NCI-H146 (cell line): ENCODE measurements at places on chromosomes 5 and 9.
A peak's percentile ranks its signal among the peaks of the same experiment; 100 is the strongest.

DNA sequence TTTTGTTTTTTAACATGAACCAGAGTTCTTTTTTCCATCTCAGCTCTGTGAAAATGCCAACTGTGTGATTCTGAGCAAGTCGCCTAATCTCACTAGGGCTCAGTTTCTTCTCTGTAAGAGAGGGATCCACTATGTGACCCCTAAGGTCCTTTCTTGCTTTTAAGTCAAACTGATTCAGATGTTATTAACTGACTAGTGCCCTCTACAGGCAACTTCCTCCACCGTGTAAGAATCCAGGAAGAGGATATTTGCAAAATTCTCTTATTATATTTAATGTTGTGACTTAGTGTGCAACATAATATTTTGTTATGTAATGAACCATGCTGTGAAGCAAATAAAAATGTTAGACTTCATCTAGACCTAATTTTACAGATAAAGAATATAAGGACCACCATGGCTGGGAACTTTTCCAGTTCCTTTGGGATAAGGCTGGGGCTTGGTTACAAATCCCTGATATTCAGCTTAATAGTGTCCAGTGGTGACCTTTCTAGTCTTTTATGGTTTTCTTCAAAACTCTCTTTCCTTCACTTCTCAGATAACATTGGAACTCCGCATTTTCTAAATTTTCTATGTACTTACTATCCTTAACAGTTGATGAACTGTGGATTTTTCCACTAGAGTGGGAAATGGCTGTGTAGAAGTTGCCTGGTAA, 244.7 kb downstream of the PIK3R1 start:
- peak; percentile 10 for DNase-seq

GRCh38 chr5:125274938-125275724, 528.7 kb upstream of the ZNF608 start:
- DNase-seq, result peak; percentile 71

GRCh38 chr5:108238936-108239887, 142.7 kb downstream of the FBXL17 start:
- peak; percentile 51 for DNase-seq

DNA sequence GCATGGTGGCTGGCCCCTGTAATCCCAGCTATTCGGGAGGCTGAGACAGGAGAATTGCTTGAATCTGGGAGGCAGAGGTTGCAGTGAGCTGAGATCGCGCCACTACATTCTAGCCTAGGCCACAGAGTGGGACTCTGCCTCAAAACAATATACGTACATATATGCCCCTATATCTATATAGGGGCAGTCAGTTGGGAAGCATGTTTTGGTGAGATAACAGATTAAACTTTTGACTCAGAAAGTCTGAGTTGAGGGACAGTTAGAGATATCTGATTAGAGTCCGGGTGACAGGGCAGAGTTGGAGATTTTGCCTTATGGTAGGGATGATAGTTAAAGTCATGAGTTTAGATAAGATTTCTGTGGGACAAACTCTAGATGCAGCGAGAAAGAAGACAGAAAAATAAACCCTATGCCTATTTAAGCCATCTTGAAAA, 71.8 kb upstream of the ALDH1A1 start:
- no peak for DNase-seq

- DNase-seq, result no peak
Measured at GRCh38 chr5:5141339-5141599, 1.1 kb downstream of the ADAMTS16 start.

DNA sequence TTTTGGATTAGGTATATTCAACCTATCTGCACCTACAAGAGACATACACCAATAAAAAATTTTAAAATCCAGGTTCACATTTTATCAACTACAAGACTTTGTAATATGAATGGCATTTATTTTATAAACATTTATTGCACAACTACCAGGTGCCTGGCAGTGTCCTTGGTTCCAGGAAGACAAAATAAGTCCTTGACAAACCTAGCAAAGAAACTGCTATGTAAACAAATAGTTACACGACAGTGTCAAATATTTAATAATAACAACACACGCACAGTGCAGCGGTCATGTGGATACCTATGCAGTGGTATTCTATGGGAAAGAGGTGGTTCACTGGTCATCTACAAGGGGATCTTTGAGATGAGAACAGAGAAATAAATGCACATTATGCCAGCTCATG, 120.7 kb downstream of the MYO10 start:
- no peak for DNase-seq

- DNase-seq, result no peak
Measured at GRCh38 chr5:62395210-62395950, 8.3 kb downstream of the DIMT1 start.

GRCh38 chr5:126016256-126016655, 407.0 kb upstream of the GRAMD2B start:
- peak; percentile 7 for DNase-seq

DNA sequence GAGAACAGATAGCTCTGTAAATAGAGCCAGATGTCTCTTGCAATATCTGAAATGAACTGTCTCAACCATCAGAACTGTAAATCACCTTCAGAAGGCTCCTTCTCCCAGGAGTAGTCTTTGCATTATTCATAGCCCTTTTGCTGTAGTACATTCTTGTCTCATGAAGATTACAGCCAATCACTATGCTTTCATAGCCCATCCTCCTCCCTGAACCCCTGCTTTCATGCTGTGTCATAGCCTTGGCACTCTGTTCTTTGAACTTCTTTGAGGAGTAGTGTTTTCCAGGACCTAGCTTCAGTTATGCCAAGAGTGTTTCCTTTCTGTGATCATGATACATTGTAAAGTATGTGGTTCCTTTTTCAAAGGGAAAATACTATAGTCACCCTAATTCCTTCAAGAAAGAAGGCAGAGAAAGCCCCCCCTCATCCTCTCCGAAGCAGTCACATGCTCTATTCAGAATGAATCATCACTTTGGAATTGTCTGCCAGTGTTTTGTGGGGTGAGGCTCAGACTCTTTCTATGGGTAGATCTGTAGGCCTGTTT, 61.1 kb downstream of the GRIA1 start:
- DNase-seq, result no peak

- no peak for DNase-seq
Measured at GRCh38 chr9:8278048-8278447, 478.5 kb upstream of the DMAC1 start.

DNA sequence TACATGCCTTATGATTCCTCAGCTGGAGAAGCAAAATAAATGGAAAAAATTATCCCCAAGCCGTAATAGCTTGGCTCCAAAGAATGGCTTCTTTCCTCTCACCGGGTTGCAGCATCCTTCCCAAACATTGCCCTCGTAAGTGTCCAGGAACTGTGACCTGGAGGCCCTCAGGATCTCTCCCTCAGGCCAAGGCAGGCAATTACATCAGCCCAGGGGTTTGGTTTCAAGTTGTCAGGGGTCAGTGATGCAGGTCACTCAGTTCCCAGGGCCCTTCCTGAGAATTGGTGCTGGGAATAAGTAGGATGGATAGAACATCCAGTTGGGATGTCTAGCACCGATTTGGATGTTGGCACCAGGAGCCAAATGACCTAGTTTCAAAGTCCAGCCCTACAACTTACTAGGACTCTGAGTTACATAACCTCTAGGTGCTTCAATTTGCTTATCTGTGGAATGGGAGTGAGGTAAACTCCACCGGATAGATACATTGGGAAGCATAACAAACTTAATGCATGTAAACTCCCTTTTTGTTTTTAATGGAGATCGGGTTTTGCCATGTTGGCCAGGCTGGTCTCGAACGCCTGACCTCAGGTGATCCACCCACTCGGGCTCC, 133.5 kb upstream of the DAP start:
- no peak for DNase-seq

DNA sequence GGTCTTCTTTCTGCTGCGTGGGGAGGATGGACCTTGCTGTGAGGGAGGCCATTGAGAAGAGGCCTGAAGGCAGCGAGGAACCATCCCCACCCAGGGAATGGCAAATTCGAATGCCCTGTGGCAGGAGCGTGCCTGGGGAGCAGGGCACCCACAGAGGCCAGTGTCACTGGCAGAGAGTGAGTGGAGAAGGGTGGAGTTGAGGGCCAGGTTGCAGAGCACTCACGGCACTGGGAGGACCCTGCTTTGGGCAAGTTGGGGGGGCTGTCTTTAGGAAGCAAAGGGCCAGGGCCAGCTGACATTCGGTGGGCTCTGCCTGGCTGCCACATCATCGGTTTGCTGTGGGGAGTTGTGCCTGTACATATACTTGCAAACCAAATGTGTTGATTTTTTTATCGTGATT, 47.2 kb downstream of the SYK start:
- DNase-seq, result no peak

DNA sequence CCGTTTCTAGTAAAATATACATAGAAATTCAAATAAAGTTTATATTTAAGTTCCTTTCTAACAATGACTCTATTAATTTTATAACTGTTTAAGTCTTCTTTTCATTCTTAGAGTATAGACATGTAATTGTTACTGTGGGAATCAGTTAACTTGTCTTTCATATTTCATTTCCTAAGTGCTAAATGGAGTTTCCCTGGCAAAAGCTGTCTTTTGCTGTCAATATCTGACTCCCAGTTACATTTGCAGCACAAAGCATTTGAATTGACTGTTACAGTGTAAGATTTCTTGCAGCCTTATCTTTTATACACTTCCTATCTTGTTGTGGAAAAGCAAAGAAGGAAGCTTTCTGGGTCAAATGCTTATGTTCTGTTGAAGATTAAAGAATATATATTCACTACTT, 1026.3 kb downstream of the CDH9 start:
- no peak for DNase-seq

GRCh38 chr5:34059977-34060376, 17.0 kb upstream of the C1QTNF3 start:
- no peak for DNase-seq

- peak; percentile 69 for DNase-seq
Measured at GRCh38 chr5:172283020-172283861, at the start of gene UBTD2. Gene UBTD2, minus strand, starts transcription at chr5:172283764. Its CDS starts 99 bp downstream, at chr5:172283665.

DNA sequence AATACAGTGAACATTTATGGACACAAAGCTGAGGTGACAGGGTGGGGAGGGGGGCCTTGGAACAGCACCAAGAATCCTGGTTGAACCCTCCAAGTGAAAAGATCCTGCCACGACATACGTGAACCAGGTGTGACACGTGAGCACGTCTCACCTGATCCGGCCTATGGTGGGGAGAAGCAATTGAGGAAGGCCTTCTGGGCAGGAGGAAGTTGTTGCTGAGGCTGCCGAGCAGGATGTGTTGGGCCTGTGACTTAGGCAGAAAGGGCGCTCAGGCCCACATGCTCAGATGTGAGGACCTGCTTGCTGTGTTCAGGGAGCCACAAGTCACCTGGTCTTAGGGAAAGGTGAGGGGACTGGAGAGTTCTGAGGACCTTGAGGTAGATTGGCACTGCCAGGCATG, 2.5 kb upstream of the MAPK9 start:
- DNase-seq, result no peak

DNA sequence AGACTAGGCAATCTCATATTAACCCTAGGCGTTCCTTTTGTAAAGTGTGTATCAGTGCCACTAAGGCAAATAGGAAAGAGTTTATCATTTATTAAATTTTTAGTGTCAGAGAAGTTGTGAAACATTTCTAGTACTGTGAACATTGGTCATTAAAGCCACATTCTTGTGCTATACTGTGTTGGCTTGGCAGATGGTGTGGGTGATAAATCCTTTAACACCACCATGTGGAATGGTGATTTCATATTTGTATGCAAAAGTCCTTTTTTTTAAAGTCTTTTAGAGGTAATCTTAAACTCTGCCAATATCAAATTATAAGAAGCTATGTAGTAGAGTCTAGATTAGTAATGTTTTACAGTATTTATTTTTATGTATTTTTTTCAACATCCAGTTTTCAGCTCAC, 18.1 kb downstream of the SLC12A2 start:
- no peak for DNase-seq

GRCh38 chr9:111258209-111258874, 71.7 kb downstream of the OR2K2 start:
- no peak for DNase-seq

GRCh38 chr9:114899461-114899860, 30.9 kb downstream of the TNFSF8 start:
- no peak for DNase-seq

DNA sequence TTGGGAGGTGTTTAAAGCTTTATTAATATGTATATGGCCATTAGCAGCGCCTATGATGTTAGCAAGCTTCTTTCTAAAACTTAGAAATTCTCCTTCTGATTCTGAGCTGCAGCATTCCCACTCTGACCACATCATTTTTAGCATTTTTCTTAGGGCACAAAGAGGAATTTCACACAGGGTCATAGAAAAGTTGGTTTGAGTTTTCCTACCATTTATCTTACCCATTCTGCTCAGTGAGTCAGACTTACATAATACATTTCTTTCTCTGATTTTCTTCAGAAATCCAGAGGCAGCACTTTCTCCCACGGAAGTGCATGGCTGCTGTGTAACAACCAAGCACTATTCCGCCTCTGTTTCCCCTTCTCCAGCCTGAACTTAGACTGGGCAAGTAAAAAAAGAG, 246.6 kb downstream of the ARL15 start:
- no peak for DNase-seq

GRCh38 chr9:96061293-96061987, 185.9 kb downstream of the ERCC6L2 start:
- DNase-seq, result no peak

DNA sequence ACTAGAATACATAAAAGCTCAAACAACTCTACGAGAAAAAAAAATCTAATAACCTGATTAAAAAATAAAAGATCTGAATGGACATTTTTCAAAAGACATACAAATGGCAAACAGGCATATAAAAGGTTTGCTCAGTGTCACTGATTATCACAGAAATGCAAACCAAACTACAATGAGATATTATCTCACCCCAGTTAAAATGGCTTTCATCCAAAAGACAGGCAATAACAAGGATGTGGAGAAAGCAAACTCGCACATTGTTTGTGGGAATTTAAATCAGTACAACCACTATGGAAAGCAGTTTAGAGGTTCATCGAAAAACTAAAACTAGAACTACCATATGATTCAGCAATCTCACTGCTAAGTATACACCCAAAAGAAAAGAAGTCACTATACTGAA, 20.8 kb downstream of the UGT3A2 start:
- no peak for DNase-seq

GRCh38 chr5:52928689-52929088, 60.5 kb upstream of the ITGA2 start:
- no peak for DNase-seq

DNA sequence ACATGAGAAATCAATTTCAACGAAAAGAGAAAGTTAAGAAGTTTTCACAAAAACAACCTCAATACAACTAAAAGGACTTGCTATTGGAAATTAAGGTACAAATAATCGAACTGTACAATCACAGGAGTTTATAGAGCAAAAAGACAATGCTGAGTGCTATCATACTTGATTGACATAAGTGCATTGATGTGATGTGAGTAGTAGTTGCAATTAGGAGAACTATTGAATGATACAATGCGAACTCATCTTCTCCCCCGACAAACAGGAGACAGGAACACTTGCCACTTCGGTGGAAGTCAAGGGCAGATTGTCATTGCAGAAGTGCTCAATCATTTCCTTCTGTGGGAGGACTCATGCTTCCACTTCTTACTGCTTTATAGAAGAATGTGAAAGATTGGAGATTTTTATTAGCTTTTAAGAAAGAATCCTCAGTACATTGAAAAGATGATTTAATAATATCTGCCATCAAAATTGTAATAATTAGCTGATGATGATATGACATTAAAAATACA, 276.6 kb upstream of the MPDZ start:
- no peak for DNase-seq

- DNase-seq, result no peak
Measured at GRCh38 chr5:3022665-3023064, 271.2 kb upstream of the IRX2 start.

GRCh38 chr9:127232833-127233549, 31.6 kb upstream of the GARNL3 start:
- DNase-seq, result no peak

GRCh38 chr9:74777136-74777879, 110.4 kb downstream of the TRPM6 start:
- peak; percentile 20 for DNase-seq

GRCh38 chr5:172919525-172920446, 39.4 kb upstream of the RPL26L1 start:
- no peak for DNase-seq
